CD4-positive, CD25-positive, alpha-beta regulatory T cell (primary cell): ENCODE measurements at places on chromosomes 1 and 21. TPM values are rescaled to one million over a fixed set of nuclear protein-coding genes. Genes with fewer than 3 reads are reported as not detected.

GRCh38 chr21:34983680-34984086 is 65.4 kb downstream of the RUNX1 start:
- DNase-seq: no peak

- DNase-seq: no peak
Observed at GRCh38 chr1:119688810-119689209, 22.9 kb upstream of the PHGDH start.

DNA sequence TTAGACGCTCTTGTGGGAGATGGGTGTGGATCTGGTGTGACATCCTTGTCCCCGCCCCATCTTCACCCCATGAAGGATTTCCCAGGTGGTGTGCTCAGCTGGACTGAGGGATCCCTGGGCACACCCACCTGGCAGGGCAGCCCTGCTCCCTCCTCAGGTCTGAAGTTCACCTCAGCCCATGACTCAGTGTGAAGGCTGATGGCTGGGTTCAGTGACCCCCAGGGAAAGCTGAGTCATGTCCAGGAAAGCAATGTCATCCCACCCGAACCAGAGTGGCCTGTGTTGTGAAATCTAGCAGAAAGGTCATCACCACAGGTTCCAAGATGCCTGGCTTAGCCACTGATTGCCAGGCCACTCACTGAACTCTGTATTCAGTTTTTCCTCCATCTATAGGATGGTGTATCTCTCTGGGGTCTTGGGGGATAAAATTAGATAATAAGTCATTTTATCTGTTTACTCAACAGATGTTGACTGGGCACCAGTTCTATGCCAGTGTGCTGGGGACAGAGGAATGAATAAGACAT is 97.7 kb upstream of the JUN start:
- DNase-seq: no peak

GRCh38 chr1:245290836-245291235 is 136.1 kb downstream of the KIF26B start:
- DNase-seq: no peak

MYBPHL gene
- not detected for total RNA-seq

CASQ2 gene
- not detected for total RNA-seq
